Activated T-cell treated with anti-CD3 and anti-CD28 coated beads for 1 hour (primary cell): ENCODE measurements at places on chromosomes 2 and 18.

DNA sequence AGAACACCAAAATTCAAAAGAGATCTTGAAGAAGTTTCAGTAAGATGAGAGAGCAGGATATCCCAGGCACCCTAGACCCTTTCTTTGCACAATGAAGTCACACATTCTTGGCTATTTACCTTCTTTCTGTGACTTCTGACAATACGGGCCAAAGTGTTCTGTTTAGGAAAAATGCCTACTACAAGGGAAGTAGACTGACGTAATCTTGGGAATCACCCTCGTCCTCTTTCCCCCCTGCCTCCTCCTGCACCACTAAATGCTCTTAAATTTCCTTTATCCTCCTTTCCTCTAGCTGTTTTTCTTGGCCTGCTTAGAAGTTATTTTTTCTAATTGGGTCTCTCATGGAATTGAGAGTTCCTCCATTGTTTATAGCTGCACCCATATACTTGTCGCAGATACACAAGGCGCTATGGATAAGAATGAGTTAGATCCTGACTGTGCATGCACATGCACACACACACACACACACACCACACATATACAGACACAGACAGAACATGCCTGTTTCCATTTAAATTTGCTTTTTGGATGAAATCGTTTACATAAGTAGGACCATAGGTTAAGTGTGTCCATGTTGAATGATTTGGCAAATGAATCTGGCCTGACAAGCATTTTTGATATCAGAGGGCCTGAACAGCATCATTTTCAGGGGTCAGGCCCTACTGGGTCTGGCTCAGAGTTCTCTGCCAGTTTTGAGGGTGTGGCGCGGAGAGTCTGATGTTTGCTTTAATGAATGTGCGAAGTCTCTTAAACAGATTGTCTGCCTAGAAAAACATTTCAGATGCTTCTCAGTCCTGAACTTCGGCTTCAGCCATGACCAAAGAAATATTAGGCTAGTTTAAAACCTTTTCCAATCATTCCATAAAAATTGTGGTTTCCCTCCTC lies 131.9 kb upstream of the NT5C1B start:
- no peak for DNase-seq

GRCh38 chr2:46123013-46123412 lies 174.2 kb upstream of the EPAS1 start:
- DNase-seq, result no peak

DNA sequence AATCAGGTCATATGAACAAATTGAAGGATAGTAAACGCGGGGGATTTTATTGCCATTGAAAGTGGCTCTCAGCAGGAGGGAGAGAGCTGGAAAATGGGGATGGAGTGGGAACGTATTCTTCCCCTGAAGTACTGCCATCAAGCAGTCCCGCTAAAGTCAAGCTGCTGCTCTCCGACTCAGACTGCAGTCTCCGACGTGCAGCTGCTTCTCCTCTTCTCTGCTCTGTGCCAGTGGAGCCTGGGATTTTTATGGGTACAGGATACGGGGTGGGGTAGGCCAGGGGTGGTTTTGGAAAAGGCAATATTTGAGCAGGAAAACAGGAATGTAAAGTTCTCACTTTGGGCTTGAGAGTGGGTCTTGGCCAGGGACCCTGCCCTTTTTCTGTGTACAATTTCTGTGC lies 33.0 kb downstream of the KCTD18 start:
- DNase-seq, result no peak

GRCh38 chr18:62953663-62954062 lies 238.3 kb downstream of the PHLPP1 start:
- no peak for DNase-seq

DNA sequence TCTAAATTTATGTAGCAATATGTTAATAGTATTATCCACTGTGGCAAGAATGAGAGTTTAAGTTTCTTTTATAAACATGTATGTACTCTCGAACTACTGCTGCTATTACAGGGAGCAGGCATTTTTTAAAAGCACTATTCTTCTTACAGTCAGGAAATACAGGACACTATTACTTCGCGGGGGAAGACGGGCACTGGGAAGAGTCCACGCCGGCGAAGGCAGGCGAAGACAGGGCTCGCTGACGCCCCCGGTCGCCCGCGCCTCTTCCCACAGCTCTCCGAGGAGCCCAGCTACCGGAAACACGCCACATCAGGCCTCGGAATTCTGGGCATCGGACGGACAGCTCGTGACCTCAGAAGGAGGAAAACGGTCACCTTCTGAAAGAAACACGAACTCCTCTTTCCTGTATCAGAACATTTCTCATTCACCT lies 90.2 kb downstream of the FAM161A start:
- no peak for DNase-seq
